NCI-H1436 (cell line): ENCODE measurements at places on chromosomes 5 and 9.

DNA sequence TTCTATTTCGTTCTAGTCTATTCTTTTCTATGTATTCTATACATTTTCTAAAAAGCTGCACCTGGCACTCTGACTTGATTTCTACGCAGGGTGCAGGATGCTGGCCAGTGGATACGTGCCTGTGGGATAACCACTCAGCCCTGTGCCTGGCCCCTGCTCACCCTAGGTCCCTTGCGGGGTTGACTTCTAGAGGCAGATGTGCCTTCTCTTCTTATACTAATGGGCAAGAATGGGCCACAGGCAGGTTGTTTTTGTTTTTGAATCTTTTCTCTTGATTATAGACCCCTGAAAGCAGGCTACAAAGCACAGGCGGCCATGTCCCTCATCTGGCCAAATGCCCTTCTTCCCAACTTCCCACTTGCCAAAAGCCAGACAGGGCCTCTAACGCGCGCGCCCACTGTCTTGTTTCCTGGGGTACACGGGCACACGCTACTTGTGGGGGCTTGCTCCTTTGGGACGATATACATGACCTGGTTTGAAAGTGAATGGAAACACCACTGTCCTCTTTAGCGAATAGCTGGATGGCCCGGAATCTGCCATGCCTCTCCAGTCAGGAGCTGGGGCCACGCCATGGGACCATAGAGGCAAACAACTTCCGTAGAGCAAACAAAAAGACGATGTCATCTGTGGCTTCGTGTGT, 162.7 kb upstream of the IRX2 start:
- DNase-seq: no peak

- no peak for DNase-seq
Observed at GRCh38 chr5:83467371-83468035, 4.0 kb upstream of the VCAN start.

DNA sequence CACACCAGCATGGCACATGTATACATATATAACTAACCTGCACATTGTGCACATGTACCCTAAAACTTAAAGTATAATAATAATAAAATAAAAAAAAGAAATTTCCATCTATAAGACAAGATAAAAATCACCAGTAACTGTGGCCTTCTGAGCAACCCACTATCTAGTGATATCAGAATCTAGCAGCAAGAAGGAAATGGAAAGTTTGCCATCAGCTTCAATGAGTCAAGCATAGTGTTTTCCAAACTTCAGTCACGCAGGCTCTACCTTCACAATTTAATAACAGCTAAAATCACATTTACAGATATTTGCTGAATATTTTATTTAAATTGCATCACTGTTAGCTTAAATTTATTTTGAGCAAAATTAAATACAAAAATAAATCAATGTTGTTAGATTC, 345.3 kb upstream of the CD180 start:
- no peak for DNase-seq

- no peak for DNase-seq
Observed at GRCh38 chr5:17147617-17148016, 69.8 kb upstream of the BASP1 start.

DNA sequence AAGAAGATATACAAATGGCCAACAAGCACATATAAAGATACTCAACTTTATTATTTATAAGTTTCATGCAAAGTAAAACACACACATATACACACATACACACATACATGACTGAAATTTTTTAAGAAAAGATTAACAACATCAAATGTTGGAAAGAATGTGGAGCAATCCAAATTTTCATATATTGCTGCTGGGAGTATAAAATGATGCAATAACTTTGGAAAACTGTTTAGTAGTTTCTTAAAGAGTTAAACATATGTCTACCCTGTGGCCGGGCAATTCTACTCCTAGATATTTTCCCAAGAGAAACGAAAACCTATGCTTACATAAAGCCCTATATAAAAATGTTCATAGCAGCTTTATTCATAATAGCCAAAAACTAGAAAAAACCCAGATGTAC, 99.8 kb upstream of the NR4A3 start:
- no peak for DNase-seq

DNA sequence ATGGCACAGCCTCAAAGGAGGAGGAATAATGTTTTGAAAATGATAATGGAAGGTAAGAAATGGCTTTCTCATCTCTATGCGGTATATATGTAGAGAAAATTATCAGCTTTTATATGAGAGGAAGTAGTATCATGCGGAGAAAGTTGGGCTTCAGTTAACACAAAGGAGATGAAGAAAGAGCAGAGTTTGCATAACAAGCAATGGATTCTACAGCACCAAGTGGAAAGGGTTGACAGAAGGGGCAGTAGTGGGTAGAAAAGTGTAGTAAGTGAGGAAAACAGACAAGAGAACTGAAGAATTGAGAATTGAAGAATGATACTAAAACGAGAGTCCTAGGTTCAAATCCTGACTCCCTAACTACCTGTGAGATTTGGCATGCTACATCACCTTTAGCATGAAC, 51.0 kb downstream of the GNG10 start:
- no peak for DNase-seq

DNA sequence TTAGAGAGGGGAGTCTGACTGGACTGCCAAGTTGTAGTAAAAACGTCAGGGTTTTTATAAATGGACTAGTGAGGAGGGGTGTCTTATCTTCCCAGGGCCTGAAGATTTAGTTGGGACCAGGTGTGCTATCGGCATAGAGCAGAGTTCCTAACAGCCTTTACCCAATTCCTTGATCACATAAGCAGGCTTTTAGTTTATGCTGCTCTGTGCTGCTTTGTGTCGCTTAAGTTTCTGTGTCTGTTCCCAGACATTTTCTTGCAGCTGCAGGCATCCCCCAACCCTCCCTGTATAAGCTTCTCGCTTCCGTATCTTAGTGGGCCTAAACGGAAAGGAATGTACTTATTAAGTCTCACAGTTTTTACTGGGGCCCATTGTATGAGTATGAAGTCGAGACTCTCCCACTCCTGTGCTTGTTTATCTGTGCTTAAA, 2.6 kb upstream of the SMC5 start:
- peak; percentile 1 for DNase-seq

DNA sequence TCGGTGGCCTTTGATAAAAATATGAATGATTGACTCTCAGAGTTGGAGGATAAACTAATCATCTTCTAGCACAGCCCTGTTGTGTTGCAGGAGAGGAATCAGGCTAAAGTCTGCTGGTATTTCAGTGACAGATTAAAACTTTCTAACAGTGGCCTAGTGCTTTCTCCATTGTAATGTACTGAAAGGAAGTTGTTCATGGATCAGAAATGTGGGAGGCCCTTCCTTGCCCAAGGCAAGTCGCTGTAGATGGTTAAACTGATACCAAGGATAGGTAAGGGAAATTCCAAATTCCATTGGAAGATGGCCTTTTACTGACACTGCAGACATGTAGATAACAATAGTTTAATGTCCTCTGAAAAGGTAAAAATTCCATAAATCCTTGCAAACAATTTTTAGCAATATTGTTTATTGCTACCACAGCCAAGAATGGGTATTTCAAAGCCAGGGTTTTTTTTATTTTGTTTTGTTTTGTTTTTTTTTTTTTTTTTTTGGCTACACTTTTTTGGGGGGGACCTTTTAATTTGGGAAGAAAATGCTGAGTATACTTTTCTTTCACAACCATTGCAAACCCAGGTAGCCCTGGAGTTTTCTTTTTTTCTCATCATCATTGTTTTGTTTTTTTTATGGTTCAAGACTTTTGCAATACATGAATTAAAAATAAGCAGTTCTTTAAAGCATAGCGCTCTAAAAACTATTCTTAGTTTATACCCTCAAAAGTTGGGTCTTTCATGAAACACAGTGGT, 35.5 kb downstream of the WDR36 start:
- no peak for DNase-seq

DNA sequence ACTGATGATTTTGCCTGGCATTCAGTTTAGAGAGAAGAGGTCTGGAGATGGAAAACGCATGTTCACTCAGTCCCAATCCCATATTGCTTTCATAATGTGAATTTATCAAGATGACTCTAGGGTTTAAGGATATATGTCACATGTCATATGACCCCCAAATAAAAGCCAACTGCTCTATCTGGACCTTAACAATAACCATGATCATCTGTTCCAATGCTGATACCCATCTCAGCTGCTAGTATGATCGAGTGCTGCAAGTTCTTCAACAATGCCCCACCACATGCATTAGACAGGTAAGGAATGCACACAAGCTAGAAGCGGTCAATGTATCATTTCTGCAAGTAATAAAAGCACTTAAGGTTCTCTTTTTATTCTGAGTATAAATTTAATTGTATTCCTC, 91.8 kb downstream of the OXCT1 start:
- no peak for DNase-seq

DNA sequence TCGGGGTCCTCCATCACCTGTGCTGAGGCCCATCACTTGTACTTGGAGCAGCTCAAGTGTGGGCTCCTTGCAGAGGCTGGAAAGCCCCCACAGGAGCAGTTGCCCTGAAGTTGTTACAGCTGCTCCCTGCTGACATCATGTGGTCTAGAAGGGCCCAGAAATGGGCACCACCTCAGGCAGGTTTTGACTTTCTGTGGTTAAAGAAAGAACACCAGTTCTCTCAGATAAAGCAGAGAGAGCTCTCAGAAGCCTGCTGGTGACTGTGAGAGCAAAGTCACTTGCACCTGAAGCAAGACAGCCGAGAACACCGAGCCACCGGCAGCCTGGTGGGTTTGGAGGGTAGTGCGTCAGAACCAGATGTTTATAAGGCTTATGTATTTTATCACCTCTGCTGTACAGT, 70.4 kb downstream of the MVB12B start:
- no peak for DNase-seq

DNA sequence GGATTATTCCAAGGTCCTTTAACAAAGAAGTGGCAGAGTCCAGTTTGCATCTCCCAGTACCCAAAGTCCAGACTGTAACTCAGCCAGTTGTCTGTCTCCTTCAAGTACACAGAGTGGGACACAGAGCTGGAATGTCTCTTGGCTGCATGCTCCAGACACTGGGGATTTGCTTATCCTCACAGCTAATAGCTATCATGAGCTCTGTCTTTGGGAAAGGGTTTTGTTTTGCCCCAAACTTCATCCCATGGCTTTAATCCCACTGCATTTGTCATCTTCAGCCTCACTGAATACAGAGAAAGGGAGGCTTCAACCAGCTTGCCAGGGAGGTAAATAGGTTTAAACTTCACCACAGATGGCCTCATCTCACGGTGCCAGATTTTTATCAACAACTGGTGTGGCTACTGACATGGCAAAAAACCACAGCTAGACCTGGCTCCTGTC, 412.2 kb upstream of the SLC24A2 start:
- DNase-seq: no peak

- DNase-seq: no peak
Observed at GRCh38 chr5:112142769-112143270, 276.3 kb downstream of the EPB41L4A start.

GRCh38 chr5:25515525-25515924, 870.7 kb upstream of the CDH10 start:
- DNase-seq: no peak

DNA sequence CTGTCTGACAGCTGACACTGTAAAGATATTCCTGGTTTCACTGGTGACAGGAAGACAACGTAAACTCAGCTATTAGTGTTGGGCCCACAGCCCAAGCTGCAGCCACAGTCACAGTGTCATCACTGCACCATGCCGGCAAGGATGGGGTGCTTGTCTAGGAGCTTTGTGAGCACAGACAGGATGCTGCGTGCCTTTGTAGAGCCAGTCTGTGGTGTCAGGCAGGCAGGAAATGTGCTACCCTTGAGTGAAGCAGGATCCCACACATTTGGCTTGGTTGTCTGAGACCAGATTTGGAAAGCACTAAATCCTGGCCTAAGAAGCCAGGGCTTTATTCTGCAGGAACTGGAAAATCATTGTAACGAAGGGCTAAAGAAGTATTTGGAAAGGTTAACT, 121.6 kb upstream of the ADAMTS16 start:
- no peak for DNase-seq

GRCh38 chr9:111151537-111151936, 113.3 kb upstream of the LPAR1 start:
- no peak for DNase-seq

DNA sequence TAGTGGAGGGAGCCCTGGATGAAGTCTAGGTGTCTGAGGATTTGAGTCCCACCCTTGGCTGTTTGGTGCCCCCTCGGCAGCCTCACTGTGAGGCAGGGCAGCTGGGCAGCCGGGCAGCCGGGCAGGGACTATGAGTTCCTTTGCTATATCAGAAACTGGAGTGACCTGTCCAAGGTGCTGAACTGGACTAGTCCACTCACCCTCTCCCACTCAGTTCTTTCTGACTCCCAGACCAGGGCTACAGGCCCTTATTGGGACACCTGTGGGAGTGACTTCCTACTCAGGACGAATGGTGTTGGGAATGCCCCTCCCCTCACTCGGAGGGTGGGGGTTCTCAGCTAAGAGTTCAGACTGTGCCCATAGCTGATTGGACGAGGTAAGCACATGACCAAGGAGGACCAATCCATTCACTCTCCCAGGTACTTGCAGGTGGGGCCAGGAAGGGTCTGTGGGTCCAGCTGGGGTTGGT, 34.1 kb upstream of the RAPGEF1 start:
- DNase-seq: peak; percentile 9

- DNase-seq: no peak
Observed at GRCh38 chr9:133349965-133350616, 2.1 kb downstream of the RPL7A start.

- DNase-seq: no peak
Observed at GRCh38 chr9:109775516-109775915, 4.5 kb upstream of the PALM2AKAP2 start.
